Erythroblast (primary cell): ENCODE measurements at places on chromosomes 3 and 15.
A peak's percentile ranks its signal among the peaks of the same experiment; 100 is the strongest.

DNA sequence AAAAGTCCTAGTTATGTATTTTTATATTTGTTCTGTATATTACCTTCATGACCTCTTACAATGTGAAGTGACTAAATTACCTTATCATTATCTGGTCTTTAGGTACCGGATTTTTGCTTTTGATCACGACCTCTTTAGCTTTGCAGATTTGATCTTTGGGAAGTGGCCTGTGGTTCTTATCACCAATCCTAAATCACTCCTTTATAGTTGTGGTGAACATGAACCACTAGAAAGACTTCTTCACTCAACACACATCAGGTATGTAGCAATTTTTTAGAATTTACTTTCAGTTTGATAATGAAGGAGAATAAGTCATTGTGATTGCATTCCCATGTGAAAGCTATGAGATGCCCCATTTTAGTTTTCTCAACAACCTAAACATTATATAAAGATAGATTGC, 18.3 kb downstream of the TMEM62 start:
- DNase-seq = no peak

DNA sequence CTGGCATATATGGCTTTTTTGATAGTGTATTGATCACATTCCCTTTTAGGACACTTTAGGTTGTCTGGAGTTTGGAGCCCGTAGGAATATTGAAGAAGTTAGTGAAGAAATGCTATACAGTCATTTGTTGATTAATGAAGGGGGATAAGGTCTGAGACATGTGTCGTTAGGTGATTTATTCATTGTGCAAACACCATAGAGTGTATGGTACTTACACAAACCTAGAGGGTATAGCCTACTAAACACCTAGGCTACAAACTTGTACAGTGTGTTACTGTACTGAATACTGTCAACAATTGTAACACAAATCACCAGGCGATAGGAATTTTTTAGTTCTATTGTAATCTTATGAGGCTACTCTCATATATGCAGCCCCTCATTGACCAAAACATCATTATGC, 3.3 kb downstream of the TPM1 start:
- no peak for DNase-seq

GRCh38 chr15:77486542-77487468, 66.1 kb downstream of the HMG20A start:
- DNase-seq = no peak

DNA sequence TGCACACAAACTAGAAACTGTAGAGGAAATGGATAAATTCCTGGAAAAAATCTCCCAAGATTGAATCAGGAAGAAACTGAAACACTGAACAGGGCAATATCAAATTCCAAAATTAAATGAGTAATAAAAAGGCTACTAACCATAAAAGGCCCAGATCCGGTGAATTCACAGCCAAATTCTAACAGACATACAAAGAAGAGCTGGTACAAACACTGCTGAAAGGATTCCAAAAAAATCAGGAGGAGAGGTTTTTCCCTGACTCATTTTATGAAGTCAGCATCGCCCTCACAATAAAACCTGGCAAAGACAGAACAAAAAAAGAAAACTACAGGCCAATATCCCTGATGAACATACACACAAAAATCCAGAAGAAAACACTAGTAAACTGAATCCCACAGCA, 462.4 kb upstream of the THBS1 start:
- no peak for DNase-seq

DNA sequence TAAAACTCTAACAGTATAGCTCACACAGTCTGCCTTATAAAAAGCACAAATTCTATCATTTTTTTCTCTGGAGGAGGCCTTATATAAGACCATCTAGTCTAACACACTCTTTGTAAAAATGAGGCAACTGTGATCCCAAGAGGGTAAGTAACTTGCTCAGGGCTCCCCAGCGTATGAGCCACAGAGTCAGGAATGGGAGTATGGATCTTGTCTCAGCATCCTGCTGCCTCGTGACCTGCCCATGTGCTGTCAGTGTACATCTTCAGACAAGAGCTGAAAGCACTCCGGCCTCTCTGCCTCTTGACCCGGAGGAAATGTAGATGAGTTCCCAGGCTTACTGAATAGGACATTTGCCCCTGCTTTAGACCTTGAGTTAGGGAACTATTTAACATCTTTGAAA, 28.4 kb upstream of the MEF2A start:
- no peak for DNase-seq

DNA sequence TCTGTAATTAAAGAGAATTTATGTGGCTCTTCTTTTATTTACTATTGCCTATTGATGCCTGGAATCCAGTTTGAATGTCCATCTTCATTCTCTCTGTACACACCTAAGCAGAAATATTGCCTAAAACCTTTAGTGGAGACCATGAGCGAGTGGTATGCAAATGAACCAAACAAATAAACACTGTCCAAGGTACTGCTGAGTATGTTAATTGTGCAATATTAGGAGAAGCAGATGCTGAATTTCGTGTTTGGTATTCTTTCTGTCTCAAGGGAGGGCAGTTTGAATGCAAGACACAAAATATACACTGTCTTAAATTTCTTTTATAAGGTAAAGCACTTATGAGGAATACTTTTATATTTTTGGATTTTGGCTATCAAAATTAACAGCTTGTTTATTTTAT, 440.9 kb downstream of the RBMS3 start:
- DNase-seq = no peak

- DNase-seq = no peak
These were observed 434.4 kb downstream of the RAP2B start for GRCh38 chr3:153596401-153596800.

- no peak for DNase-seq
These were observed 190.9 kb downstream of the NR2F2 start for GRCh38 chr15:96521386-96521785.

DNA sequence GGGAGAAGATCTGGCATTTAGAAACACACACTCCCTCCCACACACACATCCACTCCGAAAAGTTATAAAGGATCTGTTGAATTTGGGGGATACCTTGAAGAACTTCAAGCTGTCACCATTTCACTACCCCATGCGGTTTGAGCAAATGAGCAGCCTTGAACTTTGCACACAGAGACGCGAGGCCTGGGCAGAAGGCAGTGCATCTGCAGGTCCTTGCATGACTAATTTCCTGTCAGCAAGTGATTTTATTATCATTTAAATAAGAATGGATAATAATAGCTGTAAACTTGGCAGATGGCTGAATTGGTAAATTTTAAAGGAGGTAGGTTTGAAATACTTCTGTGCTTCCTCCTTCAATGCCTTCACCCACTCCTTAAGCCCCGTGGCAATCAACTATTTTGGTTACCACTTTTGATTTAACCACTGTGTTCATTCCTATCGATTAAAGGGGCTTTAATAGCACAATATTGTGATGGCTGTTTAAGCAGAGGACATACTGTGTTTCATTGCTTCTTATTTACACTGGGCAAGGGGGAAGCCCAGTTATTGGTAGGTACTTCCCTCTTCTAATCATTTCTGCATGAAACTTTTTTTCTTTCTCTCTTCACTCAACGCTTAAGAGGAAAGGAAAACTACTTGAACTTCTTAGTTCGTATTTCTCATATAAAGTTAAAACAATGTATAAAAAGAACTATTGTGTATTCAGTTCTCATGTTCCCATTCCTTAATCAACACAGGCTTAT, 108.1 kb downstream of the ROBO2 start:
- DNase-seq = no peak

DNA sequence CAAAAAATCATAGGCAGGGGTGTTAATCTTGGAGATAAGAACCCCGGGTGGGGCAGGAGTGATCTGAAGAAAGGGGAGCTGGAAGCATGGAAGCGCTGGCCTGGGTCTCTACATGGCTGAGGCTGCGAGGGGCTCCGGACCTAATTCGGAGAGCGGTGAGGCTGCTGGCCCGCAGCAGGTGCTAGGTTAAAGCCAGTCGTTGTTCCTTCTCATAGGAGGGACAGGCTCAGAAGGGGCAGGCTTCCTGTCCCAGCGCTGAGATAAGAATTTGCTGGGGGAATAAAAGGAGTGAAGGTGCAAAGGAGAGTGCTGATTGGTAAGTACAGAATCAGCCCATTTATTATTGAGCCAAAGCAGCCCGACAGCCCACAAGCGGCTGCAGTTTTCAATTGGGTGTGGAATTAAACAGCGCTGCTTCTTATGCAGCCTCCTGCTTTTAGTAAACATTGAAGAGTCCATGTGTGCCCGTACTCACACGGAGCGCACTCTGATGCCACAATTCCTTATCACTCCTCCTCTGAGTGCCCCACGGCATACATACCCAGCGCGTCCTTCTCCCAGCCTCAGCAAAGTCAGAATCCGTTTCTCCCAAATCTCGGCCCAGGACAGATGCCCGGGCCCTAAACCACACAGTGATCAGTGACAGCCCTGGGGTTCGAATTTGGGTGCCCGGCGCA, 17.1 kb downstream of the CHST13 start:
- no peak for DNase-seq

GRCh38 chr3:131849616-131850015, 185.2 kb downstream of the CPNE4 start:
- no peak for DNase-seq

DNA sequence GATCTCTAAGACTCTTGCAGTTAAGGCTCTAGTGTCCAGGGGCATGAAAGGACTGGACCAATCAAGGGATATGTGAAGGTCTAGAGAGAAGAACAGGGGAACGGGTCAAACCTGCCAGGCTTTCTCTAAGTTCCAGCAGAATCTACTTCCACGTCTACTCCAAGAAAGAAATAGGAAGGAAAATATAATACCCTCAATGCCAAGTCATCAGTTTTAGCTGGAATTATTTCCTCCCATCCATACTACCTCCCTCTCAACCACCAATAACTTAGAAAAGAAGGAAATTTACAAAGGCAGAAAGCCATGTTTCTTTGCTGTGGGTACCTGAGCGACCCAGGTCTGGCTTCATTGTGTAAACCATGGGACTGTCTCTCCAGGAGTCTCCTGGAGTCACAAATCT, 7.8 kb downstream of the SHC4 start:
- DNase-seq = no peak

GRCh38 chr15:83190450-83190849, 17.2 kb downstream of the HDGFL3 start:
- DNase-seq = no peak

DNA sequence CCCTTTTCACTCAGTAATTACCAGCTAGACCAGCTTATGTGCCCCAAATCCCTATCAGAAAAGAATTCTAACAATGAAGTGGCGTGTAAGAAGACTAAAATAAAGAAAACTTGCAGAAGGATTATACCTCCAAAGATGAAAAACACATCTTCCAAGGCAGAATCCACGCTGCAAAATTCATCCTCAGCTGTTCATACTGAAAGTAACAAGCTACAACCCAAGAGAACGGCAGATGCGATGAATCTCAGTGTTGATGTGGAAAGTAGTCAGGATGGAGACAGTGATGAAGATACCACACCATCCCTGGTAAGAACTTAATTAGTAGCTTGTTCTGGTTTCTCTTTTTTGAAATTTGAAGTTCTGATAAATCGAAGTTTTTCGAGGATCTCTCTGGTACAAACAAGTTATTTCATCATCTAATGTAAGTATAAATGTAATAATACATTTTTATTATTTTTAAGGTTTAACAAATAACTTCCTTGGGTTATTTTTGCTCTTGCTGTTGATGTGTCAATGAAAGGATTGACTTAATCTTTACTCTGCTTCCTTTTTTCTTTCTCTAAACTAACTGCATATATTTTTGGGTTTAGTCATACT, 1.4 kb downstream of the WDR76 start:
- peak; percentile 37 for DNase-seq

DNA sequence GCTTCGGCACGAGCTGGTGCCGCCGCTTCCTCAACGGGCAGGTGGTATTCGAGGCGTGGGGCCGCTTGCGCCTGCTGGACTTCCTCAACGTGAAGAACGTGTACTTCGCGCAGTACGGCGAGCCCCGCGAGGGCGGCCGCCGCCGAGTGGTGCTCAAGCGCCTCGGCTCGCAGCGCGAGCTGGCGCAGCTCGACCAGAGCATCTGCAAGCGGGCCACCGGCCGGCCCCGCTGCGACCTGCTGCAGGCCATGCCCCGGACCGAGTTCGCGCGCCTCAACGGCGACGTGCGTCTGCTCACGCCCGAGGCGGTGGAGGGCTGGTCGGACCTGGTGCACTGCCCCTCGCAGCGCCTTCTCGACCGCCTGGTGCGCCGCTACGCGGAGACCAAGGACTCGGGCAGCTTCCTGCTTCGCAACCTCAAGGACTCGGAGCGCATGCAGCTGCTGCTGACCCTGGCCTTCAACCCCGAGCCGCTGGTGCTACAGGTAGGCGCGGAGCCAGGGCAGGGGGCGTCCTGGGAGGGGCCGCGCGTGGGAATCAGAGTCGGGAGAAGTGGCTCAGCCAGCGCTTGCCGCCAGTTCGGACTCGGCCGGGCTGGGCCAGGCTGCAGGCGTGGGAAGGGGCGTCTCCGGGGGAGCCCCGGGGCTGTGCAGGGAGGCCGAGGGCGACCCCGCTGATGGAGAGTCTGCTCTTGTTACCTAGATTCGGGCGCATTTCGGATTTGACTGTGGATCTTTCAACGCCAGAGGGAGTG, 1.1 kb downstream of the DIPK2A start:
- peak; percentile 90 for DNase-seq

DNA sequence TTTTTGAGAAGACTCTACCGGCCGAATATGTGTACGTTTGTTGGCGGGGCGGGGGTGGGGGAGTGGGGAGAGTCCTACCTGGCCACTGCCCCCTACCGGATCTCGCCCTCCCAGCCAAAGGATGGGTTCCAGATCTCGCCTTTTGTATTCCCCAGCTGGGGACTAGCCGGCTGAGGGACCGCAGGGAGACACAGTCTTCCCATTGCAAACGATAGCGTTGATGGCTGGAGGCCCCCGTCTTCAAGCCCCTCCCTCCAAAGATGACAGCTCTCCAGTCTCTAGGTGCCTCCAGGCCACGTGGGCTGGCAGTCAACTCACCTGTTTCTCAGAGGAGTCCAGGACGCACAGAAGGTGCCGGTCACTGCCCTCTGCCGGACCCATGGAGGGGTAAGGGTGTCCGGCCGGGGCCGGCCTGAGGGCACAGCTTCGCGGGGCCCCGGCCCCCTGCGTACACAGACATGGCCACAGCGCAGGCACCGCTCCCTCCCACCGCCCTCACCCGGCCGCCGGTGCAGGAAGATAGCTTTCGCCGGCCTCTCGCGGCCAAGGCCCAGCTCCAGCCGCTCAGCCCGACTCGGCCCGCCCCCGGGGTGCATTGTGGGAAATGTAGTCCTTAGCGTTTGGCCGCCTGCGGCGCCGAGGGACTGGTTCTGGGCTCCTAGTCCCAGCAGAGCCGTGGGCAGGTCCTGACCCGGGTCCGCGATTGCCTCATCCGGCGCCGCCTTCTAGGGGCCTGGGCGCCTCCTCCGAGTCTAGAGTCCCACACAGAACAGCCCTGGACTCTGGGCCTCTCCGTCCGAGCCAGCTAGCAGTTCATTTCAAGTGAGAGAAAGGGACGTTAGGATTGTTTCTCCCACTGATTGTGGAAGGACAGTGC, at the start of gene MON1A:
Gene MON1A, minus strand, starts transcription at position 521 of the 877 bp plus-strand sequence. CDS start 16,465 bp downstream, outside the sequence.
- DNase-seq = peak; percentile 95

DNA sequence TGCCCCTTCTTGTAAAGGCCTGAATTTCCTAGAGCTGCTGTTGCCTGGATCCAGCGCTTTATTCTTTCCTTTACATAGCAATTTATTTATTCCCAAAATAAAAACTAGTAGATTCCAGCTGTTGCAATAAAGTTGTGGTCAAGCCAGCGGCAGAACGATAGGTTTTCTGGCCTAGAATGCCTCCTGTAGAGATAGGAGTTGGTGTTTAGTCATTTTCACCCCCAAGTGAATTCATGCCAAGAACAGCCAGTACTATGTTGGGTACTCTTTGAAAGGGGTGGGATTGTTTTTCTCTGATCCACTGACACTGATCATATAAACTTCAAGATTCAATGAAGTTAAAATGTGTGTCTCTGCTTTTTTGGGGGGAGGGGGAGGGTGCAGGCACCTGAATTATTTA, 69.7 kb downstream of the KLHL25 start:
- DNase-seq = no peak

GRCh38 chr3:49511639-49512038, 41.6 kb downstream of the DAG1 start:
- DNase-seq = no peak

- no peak for DNase-seq
These were observed 44.3 kb downstream of the CERS3 start for GRCh38 chr15:100484443-100484842.
